Esophagus mucosa (tissue), 1 donor: ENCODE measurements at places on chromosomes 6 and 20.
A peak's percentile ranks its signal among the peaks of the same experiment; 100 is the strongest.

GRCh38 chr6:84625506-84625905, 138.9 kb downstream of the TBX18 start:
- no peak for ATAC-seq

DNA sequence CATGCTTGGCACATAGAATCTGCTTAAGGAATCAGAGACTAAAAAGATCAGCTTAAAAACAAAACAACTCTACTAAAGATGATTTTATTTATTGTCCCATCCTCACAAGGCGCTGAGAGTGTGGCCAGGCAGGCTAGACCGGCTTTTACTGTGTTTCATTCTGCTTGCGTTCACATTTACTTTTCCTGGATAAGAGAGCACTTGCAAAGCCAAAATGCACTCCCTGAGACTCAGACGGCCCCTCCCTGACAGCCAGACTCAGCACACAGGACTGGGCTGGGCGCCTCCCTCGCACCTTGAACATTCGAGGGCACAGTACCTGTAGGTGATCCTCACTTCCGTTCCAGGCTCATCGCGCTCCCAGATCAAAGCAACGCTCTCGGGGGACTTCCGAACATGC, 10.2 kb downstream of the ACSS1 start:
- peak; percentile 67 for ATAC-seq

DNA sequence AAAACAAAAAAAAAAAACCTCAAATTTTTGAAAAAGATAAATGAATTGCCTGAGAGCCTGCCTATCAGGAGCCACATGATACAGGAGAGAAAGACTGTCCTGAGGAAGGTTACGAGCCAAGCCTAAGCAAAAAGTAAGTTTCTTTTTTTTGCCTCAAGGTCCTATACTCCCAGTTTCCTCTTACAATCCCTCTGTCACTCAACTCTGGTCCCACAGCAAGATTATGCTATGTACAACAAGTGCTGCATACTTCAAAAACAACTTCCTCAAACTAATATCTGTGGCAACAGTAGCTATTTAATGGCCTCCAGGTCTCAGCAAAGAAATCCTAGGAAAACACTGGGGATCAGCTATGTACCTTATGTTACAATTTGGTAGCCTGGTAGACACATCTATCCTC, 46.8 kb downstream of the PLN start:
- ATAC-seq = no peak

- ATAC-seq = no peak
Observed at GRCh38 chr6:139824864-139825263, 450.4 kb upstream of the CITED2 start.

- ATAC-seq = no peak
Observed at GRCh38 chr6:110609101-110609500, 132.7 kb upstream of the SLC22A16 start.

GRCh38 chr6:164897523-164898235, 411.7 kb downstream of the C6orf118 start:
- no peak for ATAC-seq
